Naive thymus-derived CD8-positive, alpha-beta T cell (primary cell): ENCODE measurements at places on chromosomes 12 and 14. TPM values are rescaled to one million over a fixed set of nuclear protein-coding genes. Genes with fewer than 3 reads are reported as not detected.

- peaks cover 10% of the 10 kb centered on the region for H3K4me1 ChIP-seq
- H3K4me3 ChIP-seq = no peak overlapping the region
- no peaks in the 10 kb centered on the region for H3K27me3 ChIP-seq
- no peak overlapping the region for H3K27ac ChIP-seq
- DNase-seq = no peak
These were observed 105.8 kb downstream of the MNAT1 start for GRCh38 chr14:60840313-60840712.

- peak overlapping the region; percentile 91 for H3K4me3 ChIP-seq
- H3K36me3 ChIP-seq = no peaks in the 10 kb centered on the region
- peaks cover 3% of the 10 kb centered on the region for H3K27me3 ChIP-seq
- peak; percentile 65 for DNase-seq
- H3K27ac ChIP-seq = no peak overlapping the region
These were observed 479 bp downstream of the GPR135 start for GRCh38 chr14:59464486-59465315.

DNA sequence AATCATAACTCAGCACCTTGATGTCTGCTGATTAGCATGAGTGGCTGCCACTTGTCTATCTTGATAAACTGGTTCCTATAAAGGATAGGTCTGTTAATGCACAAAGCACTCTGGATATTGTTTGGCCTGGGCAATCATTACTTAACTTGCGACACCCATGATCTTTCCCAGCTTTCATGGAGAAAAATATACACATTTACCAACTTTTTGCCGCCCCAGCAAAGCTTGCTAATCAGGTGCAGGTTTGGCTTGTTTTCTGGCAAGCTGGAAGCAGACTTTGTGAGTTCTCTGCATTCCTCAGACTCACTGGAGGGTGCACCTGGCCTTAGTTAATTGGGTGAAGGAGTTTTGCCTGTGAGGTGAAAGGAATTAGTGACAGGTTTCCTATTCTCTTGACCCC lies 1126.4 kb upstream of the FLRT2 start:
- no peaks in the 10 kb centered on the region for H3K36me3 ChIP-seq
- H3K4me1 ChIP-seq = no peaks in the 10 kb centered on the region
- DNase-seq = no peak
- H3K4me3 ChIP-seq = no peak overlapping the region
- H3K27ac ChIP-seq = no peak overlapping the region
- no peaks in the 10 kb centered on the region for H3K27me3 ChIP-seq

- no peak overlapping the region for H3K4me3 ChIP-seq
- no peaks in the 10 kb centered on the region for H3K36me3 ChIP-seq
- no peaks in the 10 kb centered on the region for H3K4me1 ChIP-seq
- no peak overlapping the region for H3K27ac ChIP-seq
- no peaks in the 10 kb centered on the region for H3K27me3 ChIP-seq
- DNase-seq = no peak
These were observed 122.3 kb upstream of the RFLNA start for GRCh38 chr12:124172636-124173035.

GRCh38 chr12:67981287-67982162 lies 7.7 kb upstream of the IFNG-AS1 start:
- no peak overlapping the region for H3K4me3 ChIP-seq
- no peak overlapping the region for H3K27ac ChIP-seq

The KRT85 gene
- total RNA-seq = not detected

DNA sequence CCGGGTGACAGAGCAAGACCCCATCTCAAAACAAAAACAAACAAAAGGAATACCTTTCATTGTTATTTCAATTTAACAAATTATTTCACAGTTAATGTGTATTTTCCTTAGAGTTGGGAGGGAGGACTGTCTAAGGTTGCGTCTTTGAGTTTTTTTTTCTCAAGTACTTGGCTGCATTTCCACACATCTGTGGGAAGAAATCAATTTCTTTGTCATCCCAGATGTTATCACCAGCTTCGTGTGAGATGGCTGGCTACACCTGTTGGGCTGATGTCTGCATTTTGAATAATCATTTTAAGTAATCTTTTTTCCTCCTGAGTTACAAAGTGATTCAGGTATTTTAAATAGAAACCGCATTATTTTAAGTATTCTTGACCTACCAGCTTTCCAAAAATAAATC lies 59.4 kb downstream of the EML1 start:
- DNase-seq = no peak
- peaks cover 43% of the 10 kb centered on the region for H3K27me3 ChIP-seq
- no peak overlapping the region for H3K27ac ChIP-seq
- no peak overlapping the region for H3K4me3 ChIP-seq

DNA sequence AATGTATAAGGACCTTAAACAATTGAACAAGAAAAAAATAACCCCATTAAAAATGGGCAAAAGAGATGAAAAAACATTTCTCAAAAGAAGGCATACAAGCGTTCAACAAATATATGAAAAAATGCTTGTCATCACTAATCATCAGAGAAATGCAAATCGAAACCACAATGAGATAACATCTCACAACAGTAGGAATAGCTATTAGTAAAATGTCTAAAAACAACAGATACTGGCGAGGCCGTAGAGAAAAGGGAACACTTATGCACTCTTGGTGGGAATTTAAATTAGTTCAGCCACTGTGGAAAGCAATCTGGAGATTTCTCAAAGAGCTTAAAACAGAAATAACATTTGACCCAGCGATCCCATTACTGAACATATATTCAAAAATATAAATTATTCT lies 769.8 kb upstream of the MGAT4C start:
- no peaks in the 10 kb centered on the region for H3K36me3 ChIP-seq
- no peak overlapping the region for H3K27ac ChIP-seq
- H3K4me3 ChIP-seq = no peak overlapping the region
- H3K4me1 ChIP-seq = no peaks in the 10 kb centered on the region
- DNase-seq = no peak
- no peaks in the 10 kb centered on the region for H3K27me3 ChIP-seq

The SCNN1A gene
- total RNA-seq = 4.0 TPM

DNA sequence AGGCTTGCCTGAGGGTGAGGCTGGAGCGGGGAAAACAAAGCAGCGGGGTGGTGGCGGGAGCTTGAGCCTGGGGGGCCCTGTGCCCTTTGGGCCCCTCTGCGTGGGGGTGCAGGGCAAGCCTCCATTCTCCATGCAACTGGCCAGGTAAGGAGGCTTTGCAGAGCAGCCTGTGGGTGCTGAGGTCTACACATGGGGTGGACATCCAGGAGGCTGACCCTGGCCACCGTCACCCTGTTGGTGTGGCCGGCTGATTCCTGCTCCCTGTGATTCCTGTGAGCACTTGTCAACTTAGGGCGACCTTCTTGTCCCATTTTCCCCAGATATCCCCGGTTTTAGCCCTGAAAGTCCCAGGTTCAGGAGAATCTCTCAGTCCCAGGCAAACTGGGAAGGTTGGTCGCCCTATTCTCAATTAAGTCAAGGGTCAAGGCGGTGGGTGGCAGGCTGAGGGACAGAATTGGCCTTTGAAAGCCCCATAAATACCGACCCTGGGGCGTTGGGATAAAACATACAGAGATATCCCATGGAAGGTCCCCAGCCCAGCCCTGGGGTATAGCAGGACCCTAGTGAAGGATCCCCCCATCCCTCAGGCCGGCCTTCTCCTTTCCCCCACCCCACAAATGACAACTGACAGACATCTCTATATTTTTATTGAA lies 70.5 kb downstream of the PRIMA1 start:
- H3K4me1 ChIP-seq = peaks cover 1% of the 10 kb centered on the region
- H3K27me3 ChIP-seq = peaks cover 1% of the 10 kb centered on the region
- H3K27ac ChIP-seq = no peak overlapping the region
- no peak for DNase-seq
- H3K36me3 ChIP-seq = no peaks in the 10 kb centered on the region

GRCh38 chr12:22160396-22161003 lies 114.5 kb downstream of the CMAS start:
- peak overlapping the region; percentile 49 for H3K4me3 ChIP-seq
- no peaks in the 10 kb centered on the region for H3K36me3 ChIP-seq
- DNase-seq = peak; percentile 9

The MYF6 gene
- not detected for total RNA-seq

DNA sequence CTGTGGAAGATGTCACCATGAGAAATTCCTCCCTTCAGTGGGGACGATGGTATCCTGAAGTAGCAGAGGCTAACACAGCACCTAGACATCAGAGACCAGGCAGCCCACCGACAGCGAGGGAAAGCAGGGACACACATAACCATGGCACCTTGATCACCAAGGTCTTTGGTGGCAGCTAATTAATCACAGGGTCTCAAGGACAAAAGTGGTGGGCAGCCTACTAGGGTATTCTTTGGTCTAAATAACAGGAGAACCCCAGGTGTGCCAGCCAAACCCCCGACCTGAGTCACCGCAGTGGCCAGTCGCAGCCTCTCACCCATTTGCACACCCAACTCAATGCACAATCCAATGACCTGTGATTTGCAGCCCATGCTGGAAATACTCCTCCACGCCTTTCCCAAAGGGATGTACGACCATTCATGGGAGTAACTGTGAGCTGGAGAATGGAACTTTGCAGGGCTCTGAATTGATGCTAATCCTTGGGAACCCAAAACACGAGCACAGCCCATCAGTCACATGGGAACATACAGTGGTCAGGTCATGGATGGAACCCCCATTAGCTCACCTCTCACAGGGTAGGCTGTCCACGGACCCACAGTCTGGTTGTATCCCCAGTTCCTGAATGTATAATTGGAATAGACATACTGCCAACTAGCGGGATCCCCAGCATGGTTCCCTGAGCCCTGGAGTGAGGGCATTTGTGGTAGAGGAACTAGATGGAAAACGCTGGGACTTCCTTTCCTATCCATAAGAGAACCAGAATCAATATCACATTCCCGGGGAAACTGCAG lies 58.7 kb upstream of the C14orf180 start:
- no peak for DNase-seq
- peaks cover 2% of the 10 kb centered on the region for H3K36me3 ChIP-seq
- H3K27me3 ChIP-seq = peaks cover 2% of the 10 kb centered on the region
- H3K4me3 ChIP-seq = no peak overlapping the region
- H3K4me1 ChIP-seq = no peaks in the 10 kb centered on the region

DNA sequence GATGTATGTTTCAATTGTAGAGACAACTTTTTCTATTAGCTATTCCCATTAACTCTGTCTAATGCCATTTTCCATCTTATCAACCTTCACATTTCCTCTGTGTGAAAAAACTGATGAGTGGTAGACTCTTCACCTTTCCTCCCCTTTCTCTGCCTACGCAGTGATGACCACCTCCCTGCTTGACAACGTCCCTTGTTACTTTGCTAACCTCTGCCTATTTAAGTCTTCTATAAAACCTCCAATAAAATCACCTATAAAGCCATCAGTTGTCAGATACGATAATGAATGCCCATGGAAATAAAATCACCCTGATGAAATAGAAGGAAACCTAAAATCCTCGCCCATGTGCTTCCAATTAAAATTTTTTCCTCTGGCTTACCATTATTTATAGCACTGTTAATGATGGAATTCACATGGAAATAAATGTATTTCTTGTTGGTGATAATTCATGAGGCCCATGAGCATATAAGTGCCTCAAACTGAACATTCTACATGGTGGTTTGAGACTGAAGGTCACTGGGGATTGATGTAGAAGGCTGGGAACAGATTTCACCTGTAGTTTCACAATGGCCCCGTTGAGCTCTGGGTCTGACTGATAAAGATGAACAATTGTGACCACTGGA lies 1454.0 kb upstream of the SEL1L start:
- no peaks in the 10 kb centered on the region for H3K27me3 ChIP-seq
- no peak overlapping the region for H3K27ac ChIP-seq
- no peaks in the 10 kb centered on the region for H3K4me1 ChIP-seq
- H3K36me3 ChIP-seq = no peaks in the 10 kb centered on the region
- no peak overlapping the region for H3K4me3 ChIP-seq

The GPRC5A gene
- total RNA-seq = not detected

DNA sequence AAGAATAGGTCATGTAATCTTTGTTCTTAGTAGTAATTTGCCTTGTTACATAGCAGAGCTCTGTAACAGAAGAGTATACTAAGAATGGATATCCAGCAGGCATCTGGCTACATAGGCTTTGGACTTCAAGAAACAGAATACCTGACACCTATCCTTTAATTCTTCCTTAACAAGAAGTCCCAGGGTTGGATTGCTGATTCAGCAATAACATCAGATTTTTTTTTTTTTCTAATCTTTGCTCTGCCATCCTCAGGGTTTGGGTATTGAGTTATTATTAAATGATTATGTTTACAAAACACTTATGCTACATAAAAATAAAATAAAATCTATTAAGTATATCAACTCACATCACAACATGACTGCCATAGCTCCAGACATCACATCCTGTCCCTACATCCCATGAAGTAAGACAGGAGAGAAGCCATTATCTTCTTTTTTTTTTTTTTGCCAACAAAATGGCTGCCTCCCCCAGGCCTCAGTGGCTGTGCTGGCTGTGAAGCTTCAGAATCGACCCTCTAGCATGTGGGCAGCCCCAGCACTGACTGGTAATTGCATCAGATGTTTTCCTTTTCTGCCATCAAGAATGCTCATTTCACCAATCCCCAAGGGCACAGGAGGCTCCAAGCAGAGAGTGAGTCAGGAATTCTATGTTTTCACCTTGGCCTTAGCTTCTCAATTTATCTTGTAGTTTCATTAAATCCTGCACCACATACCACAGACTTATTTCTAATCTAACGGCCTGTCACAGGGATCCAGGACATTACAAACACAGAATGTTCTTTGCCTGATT lies 186.2 kb downstream of the DICER1 start:
- no peaks in the 10 kb centered on the region for H3K4me1 ChIP-seq
- H3K36me3 ChIP-seq = no peaks in the 10 kb centered on the region
- no peak for DNase-seq
- H3K4me3 ChIP-seq = no peak overlapping the region
- peaks cover 26% of the 10 kb centered on the region for H3K27me3 ChIP-seq

GRCh38 chr14:67883717-67884116 lies 64.1 kb downstream of the RAD51B start:
- peaks cover 2% of the 10 kb centered on the region for H3K36me3 ChIP-seq
- H3K4me3 ChIP-seq = no peak overlapping the region
- DNase-seq = no peak
- H3K27me3 ChIP-seq = no peaks in the 10 kb centered on the region

- no peak overlapping the region for H3K27ac ChIP-seq
- peaks cover 2% of the 10 kb centered on the region for H3K36me3 ChIP-seq
- H3K4me3 ChIP-seq = no peak overlapping the region
- H3K27me3 ChIP-seq = peaks cover 60% of the 10 kb centered on the region
- peaks cover 5% of the 10 kb centered on the region for H3K4me1 ChIP-seq
- DNase-seq = no peak
These were observed 76.7 kb upstream of the RGS6 start for GRCh38 chr14:71855399-71856036.

DNA sequence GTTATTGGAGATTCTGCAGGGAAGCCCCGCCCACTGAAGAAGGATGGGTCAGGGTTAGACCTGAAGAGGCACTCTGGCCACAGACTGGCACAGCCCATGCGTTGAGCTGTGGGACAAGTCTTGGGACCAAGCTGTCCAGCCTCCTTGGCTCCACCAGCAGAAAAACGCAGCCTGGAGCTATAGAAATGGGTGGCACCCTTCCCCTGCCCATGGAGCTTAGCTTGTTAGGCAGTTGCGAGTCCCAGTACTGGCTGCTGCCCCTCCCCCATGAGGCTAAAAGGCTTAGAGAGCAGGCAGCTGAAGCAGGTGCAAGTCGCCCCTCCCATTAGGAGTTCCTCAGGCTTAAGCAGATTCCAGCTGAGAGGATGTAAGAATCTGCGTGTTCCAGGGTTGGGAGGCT lies 1124.0 kb upstream of the TMEM132C start:
- no peak for DNase-seq
- peaks cover 8% of the 10 kb centered on the region for H3K27me3 ChIP-seq
- H3K36me3 ChIP-seq = peaks cover 27% of the 10 kb centered on the region
- H3K4me1 ChIP-seq = peaks cover 4% of the 10 kb centered on the region

GRCh38 chr12:54379398-54380201 lies 4.9 kb downstream of the ZNF385A start:
- peak; percentile 82 for DNase-seq
- H3K4me3 ChIP-seq = no peak overlapping the region

GRCh38 chr12:121079736-121080272 lies 40.8 kb upstream of the OASL start:
- no peak overlapping the region for H3K27ac ChIP-seq
- peaks cover under 1% of the 10 kb centered on the region for H3K36me3 ChIP-seq
- no peak for DNase-seq
- H3K4me3 ChIP-seq = no peak overlapping the region
